ENCODE measurements at places on chromosomes 7 and 10. TPM values are rescaled to one million over a fixed set of nuclear protein-coding genes. Genes with fewer than 3 reads are reported as not detected.

DNA sequence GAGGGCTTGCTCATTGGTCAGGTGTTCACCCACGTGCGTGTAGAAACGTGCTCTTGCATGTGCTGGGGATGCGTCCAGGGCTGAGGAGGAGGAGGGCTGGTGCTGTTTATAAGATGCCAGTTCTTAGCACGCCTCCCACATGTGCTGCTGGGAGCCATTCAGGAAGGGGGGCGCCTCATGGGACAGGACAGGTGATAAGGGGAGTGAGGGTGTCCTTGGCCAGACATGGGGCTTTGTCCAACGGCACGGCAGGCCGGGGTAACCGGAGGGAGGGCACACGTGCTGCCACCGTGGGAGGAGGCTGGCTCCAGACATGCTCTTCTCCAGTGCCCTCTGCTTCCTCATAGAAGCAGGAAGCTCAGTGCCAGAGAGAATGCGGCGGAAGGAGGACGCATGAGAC, 150.0 kb downstream of the ZMYND11 start:
- no peak for DNase-seq

The DPYSL4 gene
- 7.6 TPM for total RNA-seq

- no peak for DNase-seq
Measured at GRCh38 chr10:132213917-132214316, 27.2 kb downstream of the DPYSL4 start.

- no peak for DNase-seq
Measured at GRCh38 chr7:150629347-150629746, 2.8 kb downstream of the GIMAP6 start.

DNA sequence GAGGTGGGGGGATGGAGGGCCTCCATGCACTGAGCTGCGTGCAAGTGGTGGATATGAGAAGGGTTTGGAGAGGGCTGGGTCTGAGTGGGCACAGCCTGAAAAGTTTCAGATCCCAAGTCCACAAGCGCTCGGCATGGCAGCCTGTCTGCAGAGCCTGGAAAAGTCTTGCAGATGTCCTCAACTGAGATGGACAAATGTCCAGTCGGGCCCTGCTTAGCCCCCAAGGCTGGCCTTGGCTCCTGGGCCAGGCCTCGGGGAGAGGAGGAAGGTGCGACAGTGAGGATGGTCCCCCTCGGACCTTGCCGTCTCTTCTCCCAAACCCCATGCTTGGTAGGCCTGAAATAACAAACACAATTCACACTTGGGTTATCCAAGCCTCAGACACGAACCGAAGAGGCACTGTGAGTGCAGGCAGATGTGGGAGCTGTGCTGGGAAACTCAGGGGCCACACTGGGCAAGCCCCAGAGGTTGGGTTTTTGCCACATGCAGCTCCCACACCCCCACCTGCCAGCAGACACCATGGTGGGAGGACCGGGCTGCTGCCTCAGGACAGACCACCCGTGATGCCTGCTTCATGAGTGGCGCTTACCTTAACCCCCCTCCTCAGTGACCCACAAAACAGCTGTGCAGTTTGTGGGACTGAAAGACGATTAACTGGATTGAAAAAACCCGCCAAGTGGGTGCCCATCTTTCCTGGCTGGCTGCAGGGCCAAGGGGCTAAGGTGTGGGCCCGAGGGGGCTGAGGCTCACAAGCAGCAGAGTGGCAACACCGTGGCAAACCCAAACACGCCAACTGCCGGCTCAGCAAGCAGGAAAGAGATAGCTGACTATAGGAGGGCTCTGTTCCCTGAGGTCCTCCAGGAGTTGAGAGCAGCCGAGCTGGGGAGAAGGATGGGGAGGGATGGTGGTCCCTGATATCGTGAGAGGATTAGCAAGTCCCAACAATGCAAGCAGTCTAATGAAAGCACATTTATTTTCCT, 156.8 kb downstream of the RNF216 start:
- no peak for DNase-seq

The CUBN gene
- 0.10 TPM for total RNA-seq

GRCh38 chr7:47100817-47101435, 481.0 kb downstream of the TNS3 start:
- DNase-seq = peak; percentile 56

GRCh38 chr10:43233601-43234430, 33.0 kb downstream of the RASGEF1A start:
- peak; percentile 39 for DNase-seq

The AGBL3 gene
- total RNA-seq = 1.7 TPM

DNA sequence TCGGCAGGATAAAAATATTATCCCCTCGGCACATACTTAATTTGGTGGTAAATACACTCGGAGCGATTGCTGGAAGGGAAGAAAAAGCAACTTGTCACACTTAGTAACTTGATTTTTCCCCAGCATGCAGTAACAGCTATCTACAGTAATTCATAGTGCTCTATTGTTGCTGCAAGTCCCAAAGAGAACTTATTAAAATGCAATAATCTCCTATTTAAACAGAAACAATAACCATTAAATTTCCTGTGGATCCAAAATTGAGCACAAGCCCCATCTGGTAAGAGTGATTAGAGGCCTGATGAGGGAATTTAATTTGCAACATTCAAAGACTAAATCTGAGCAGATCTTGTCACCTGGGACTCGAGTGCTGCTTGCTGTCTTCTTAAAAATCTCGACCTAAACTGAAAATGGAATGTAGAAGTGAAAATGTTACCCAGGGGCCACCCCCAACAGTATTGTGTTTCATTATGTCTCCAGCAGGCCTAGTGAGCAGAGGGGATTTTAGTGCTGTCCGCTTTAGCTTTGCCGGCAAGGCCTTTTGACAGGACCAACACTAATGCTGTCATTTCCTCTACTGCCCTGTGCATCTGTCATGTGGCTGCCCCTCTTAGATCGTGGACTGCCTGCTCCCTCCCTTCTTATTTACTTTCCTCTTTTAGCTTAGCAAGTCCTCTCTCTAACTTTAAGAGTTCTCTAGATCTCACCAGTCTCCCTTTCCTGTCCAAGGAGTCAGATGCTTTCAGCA, 639.7 kb downstream of the AUTS2 start:
- no peak for DNase-seq

DNA sequence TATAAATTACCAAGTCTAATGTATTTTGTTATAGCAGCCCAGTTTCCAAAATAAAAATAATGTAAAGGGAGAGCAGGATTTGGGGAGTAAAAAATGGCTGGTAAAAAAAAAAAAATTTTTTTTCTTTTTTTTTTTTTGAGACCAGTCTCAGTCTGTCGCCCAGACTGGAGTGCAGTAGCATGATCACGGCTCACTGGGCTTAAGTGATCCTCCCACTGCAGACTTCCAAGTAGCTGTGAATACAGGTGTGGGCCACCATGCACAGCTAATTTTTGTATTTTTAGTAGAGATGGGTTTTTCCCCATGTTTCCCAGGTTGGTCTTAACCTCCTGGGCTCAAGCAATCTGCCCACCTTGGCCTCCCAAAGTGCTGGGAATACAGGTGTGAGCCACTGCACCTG, 4.8 kb upstream of the LSM8 start:
- no peak for DNase-seq

- DNase-seq = no peak
Measured at GRCh38 chr10:593016-593415, 96.5 kb downstream of the DIP2C start.

GRCh38 chr7:42224391-42225003, 12.5 kb downstream of the GLI3 start:
- DNase-seq = peak; percentile 55

The HYAL4 gene
- total RNA-seq = 0.11 TPM

The ACBD7 gene
- total RNA-seq = 6.1 TPM

The MRLN gene
- not detected for total RNA-seq

DNA sequence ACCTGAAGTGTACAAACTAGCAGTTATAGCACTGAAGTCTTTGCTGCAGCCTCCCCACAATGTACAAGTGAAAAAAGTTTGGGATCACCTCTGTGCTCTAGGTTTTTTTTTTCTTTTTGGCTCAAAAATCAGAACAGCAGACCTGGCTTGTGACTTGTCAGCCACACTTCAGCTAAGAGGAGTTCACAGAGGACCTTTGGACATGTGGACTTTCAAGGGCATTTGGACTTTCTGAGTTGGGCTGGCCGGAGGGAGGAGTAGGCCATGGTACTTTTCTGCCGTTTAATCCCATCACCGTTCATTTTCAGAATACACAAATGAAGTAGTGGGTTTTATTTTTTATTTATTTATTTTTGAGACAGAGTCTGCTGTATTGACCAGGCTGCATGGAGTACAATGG, 21.9 kb upstream of the ACSL5 start:
- DNase-seq = no peak

The PNLIPRP1 gene
- total RNA-seq = not detected

The TWIST1 gene
- total RNA-seq = 0.18 TPM

GRCh38 chr7:4745971-4746919, 29.2 kb upstream of the AP5Z1 start:
- no peak for DNase-seq

DNA sequence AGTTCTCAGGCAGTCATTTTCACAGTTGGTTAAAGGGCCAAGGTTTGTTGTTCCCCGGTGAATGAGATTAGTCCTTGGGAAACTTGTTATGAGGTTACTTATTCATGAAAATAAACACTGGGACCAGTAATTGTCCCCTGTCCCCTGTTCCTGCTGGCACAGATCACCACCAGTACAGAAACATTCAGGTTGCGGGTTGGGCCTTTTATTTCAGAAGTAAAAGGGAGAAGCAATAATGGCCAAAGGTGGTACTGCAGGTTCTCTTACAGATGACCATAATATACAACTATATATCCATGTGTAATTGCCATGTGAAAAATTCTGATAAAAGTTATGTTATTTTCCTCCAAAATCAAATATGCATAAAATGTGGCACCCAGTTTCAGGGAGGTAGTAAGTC, 442.0 kb downstream of the SORCS1 start:
- peak; percentile 26 for DNase-seq

The RET gene
- total RNA-seq = 16.0 TPM

GRCh38 chr7:5279734-5280133, 3.0 kb upstream of the SLC29A4 start:
- DNase-seq = no peak

All from H7 (cell line).